ENCODE measurements at places on chromosomes 5 and 9. TPM values are rescaled to one million over a fixed set of nuclear protein-coding genes. Genes with fewer than 3 reads are reported as not detected.

- H3K36me3 ChIP-seq, result no peaks in the 10 kb centered on the region
- H3K27me3 ChIP-seq, result no peaks in the 10 kb centered on the region
- DNase-seq, result no peak
- no peak overlapping the region for H3K27ac ChIP-seq
Measured at GRCh38 chr5:74382123-74382855, 258.2 kb downstream of the ENC1 start.

GRCh38 chr9:95752129-95752731 is 123.3 kb upstream of the ERCC6L2 start:
- peaks cover 46% of the 10 kb centered on the region for H3K4me1 ChIP-seq
- no peak for DNase-seq
- peak overlapping the region; percentile 7 for H3K27ac ChIP-seq

DNA sequence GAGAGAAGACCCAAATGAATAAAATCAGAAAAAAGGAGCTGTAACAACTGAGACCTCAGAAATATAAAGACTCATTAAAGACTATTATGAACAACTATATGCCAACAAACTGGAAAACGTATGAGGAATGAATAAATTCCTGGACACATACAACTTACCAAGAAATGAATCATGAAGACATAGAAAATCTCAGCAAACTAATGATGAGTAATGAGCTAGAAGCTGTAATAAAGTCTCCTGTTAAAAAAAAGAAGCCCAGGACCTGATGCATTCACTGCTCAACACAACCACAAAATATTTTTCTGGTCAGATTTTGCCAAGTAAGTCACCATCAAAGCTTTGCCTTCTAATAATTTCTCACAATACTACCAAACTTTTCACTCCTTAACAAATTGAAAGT is 666.7 kb downstream of the LRRC70 start:
- H3K36me3 ChIP-seq, result no peaks in the 10 kb centered on the region
- H3K4me1 ChIP-seq, result no peaks in the 10 kb centered on the region
- no peaks in the 10 kb centered on the region for H3K27me3 ChIP-seq
- no peak overlapping the region for H3K27ac ChIP-seq

DNA sequence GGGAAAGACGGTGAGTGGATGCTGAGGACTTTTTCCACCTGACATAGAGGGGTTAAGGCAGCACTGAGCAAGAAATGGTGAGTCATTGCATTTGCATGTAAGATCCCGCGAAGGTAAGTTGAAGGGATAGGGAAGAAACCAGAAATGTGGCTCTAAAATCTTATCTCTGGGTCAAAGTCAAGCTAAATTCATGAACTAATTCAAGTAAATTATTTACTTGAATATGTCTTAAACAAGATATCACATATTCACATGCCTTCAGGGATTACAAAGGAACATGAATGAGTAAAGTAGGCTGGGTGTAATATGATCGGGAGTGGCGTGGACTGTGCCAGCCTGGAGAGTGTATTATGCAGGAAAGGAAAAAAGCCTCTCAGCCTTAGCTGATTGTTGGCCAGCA is 74.4 kb upstream of the EQTN start:
- no peaks in the 10 kb centered on the region for H3K36me3 ChIP-seq
- peak overlapping the region; percentile 30 for H3K27ac ChIP-seq
- peaks cover 61% of the 10 kb centered on the region for H3K4me1 ChIP-seq
- H3K27me3 ChIP-seq, result no peaks in the 10 kb centered on the region

DAPK1 gene
- polyA plus RNA-seq, result 9.4 TPM
